A673 (cell line): ENCODE measurements at places on chromosomes 6 and 20. TPM values are rescaled to one million over a fixed set of nuclear protein-coding genes. Genes with fewer than 3 reads are reported as not detected.

DNA sequence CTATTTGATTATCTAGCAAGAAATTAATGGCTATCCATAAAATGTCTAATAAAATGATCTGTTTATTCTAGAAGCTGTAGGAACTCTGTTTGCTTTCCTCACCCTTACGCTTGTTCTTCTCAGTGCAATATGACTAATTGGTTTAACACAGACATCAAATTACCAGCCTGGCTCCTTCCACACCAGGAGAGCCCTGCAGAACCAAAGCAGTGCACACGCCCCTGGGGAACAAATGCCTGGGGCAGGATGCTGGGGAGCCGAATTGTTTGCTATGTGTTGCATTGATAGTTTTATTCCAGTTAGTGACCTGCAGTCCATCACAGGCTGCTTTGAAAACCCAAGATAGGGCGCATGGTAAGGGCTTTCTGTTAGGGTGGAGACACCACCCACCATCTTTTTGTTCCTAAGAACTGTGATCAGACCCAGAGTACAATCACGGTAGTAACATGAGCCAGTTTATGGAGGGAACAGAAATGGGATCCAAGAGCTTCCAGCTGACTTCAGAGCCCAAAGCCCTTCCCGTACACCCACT is 126.4 kb upstream of the CD93 start:
- DNase-seq, result no peak

The PSORS1C2 gene
- not detected in 2 replicates for total RNA-seq

DNA sequence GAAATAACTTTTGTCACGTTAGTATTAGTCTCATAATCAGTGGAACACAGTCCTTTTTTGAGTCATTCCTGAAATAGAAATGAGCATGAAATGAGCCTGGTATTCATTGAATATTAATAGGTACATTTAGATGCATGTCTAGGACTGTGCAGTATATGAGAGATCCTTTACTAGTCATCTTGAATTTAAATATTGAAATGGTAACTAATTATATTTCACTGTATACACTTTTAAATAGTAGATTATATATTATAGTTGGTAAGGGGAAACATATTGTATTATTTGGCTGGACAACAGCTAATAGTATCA is 59.4 kb downstream of the RSPO3 start:
- no peak for DNase-seq

DNA sequence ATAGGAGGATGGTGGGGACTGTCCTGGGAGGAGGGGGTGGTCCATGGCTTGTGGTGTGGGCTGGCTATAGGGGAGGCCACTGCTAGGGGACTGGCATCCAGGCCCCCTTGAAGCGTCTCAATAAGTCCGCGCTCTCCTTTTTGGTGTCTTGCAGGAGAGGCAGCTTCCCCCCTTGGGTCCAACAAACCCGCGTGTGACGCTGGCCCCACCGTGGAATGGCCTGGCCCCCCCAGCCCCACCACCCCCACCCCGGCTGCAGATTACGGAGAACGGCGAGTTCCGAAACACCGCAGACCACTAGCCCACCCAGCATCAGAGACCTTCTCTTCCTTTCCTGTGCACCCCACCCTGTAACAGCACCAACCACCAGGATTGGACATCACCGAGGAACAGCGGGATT is 2.8 kb upstream of the ZBTB9 start:
- DNase-seq, result no peak
